ENCODE measurements at places on chromosomes 6 and 20.

DNA sequence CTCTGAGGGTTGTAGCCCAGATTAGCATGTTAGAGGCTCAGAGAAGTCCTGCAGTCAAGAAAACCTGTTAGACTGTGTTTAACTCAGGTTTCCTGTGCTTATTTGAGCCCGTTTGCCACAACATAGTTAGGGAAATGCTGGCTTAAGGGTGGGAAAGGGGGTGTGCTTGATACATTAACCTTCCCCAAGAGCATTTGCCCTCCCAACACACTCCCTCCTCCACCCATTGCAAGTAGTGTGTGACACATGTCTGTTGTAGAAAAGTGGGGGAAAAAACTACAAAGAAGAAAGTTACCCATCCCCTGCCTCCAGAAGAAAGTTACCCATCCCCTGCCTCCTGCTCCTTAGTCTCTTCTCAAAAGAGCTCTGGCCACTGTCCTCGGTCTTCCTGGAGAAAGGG, 36.8 kb upstream of the MRPS18A start:
- peak; percentile 32 for DNase-seq

GRCh38 chr6:53203483-53203882, 54.8 kb upstream of the GCM1 start:
- no peak for DNase-seq

GRCh38 chr6:35392773-35393672, 50.7 kb downstream of the PPARD start:
- no peak for DNase-seq

DNA sequence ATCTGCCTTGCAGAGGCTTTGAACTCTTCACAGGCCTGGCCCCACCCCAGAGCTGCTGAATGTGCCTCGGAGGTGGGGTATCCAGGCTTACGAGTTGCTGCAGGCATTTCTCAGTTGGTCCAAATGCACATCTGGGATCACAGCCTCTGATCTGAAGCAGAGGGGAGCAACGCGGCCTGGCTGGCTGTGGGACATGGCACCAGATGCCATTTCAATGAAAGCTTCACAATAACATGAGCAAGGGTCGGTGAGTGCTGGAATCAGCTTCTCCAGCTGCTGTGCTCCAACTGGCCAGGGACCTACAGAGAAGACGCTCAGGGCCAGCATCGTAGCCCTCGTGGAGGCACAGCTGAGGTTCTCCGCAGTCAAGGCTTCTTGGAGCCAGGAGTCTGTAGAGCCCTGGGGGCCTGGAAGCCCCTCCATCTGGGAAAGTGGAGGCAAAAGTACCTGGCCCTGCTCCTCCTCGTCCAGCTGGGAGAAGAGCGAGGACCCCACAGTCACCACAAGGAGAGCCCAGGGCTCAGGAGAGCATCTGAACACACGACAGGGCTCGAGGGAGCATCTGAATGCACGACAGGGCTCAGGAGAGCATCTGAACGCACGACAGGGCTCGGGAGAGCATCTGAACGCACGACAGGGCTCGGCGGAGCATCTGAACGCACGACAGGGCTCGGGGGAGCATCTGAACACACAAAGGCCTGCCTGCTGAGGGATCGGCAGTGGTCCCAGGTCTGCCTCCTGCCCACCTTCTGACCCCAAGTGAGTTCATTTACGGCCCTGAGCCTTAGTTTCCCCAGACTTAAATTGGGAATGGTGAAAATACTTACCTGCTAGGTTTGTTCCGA, 165.2 kb downstream of the DLL1 start:
- DNase-seq, result no peak

DNA sequence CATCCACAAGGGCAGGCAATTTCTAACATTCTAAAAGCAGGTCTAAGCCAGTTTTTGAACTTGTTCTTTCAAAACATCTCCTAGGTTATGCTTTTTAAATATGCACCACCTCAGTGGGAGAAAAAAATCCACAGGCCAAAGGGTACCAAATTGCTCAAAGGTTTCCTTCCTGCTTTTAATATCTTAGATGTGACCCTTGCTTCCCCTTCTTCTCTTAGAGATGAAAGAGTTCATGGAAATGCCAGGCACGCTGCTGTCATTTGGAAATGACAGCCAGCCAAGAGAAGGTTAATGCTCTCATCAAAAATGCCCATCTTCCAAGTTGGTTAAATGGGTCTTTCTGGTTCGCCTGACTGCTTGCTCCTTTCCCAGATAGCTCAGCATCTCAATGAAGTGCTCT, 497.1 kb downstream of the CD83 start:
- DNase-seq, result no peak

DNA sequence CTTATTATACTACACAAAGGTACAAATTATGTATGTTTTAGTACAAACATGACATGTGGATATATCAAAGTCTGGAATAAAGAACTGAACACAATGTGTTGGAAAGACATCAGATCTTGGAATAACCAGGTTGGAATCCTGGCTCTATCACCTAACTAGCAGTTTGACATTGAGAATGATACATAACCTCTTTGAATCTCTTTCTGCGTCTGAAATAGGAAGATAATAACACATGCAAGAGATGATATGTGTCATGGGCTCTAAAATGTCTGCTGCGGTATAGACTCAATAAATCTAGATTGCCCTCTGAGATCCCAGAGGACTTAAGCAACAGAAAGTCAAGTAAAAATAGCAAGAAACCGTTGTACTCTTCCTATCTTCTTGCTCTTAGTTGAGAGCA, 66.8 kb upstream of the CCN2 start:
- DNase-seq, result no peak

GRCh38 chr6:124795643-124796463, 166.4 kb upstream of the RNF217 start:
- peak; percentile 26 for DNase-seq

DNA sequence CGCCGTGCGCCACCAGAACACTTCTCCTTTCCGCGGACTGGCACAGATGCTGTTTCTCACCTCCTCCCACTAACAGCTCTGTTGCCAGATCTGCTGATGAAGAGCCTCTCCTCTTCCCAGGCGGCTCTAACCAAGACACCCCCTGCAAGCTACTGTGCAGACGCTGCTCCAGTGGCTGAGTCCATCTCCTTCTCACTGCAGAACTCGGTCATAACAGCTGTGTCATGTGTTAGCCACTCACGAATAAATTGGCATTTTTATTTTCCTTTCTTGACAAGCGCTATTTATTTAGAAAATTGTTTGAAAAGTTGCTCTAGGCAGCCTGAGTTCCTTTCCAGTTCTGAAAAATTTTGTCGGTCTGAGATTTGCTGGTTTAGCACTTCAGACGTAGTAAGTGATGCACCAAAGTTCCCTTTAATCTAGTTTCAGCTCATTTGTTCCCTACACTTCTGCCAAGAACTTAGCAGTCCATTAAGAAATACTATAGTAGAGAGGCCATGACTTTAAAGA, 12.8 kb upstream of the PLEKHG1 start:
- DNase-seq, result no peak

DNA sequence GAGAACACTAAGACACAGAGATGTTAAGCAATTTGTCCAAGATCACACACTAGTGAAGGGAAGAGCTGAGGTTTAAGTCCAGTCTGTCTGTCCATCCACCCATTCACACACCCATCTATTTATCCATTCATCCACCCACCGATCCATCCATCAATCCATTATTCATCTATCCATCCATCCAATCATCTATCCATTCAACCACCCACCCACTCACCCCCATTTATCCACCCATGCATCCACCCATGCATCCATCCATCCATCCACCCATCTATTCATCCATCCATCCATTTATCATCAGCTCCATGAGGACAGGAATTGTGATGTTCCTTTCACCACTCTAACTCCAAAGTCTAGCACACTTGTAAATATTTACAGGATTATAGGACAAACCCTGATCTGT, 242.3 kb upstream of the PMEPA1 start:
- no peak for DNase-seq

DNA sequence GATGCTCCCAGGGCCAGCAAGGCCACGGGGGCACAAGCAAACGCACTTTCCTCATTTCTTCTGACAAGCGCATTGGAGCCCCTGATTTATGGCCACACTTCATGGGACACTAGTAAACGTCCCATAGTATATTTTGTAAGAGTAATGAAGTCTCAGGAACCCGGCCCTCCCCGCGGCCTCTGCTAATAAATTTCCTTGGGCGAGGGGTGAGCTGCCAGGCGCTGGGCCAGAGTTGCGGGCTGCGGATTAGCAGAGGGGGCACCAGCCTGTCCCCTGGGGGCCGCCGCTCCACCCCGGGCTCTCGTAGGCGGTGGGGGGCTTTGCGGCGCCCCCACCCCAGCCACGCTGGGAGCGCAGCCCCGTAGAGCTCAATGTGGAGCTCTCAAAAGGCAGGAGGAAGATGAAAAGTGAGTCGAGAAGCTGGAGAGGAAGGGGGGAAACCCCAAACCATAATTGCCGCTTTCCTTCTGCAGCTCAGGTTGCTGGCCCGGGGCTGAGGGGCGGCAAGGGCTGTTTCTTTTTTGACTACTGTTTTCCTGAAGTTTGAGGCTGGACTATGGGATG, 173.6 kb downstream of the CDC5L start:
- no peak for DNase-seq

- no peak for DNase-seq
Observed at GRCh38 chr20:4156411-4156810, 141.1 kb upstream of the RNF24 start.

- no peak for DNase-seq
Observed at GRCh38 chr6:3337521-3338350, 79.0 kb downstream of the PSMG4 start.

GRCh38 chr20:56200456-56200855, 48.1 kb upstream of the MC3R start:
- peak; percentile 46 for DNase-seq

- DNase-seq, result peak; percentile 59
Observed at GRCh38 chr20:5770231-5770986, 20.2 kb downstream of the SHLD1 start.

DNA sequence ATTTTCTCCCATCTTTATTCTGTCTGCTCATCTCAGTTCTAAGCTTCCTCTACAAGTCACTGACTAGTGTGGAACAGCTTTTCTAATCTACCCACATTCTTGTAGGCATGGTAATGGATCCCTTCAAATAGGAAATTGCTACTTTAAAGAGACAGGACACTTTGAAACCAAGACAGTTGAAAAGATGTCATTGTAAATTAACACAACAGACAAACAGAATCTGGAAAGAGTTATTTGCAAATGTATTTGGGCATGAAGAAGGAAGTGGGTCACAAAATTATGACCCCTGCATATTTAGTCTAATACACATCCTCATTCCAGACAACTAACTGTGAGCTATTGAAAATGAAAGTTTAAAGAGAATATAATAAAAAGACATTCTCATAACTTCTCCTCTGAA, 298.2 kb upstream of the MARCKS start:
- no peak for DNase-seq

GRCh38 chr20:54058420-54059139, 11.8 kb downstream of the BCAS1 start:
- no peak for DNase-seq

GRCh38 chr20:58714340-58714922, 21.8 kb downstream of the NPEPL1 start:
- DNase-seq, result no peak

GRCh38 chr20:3158968-3159431, 665 bp downstream of the FASTKD5 start:
- DNase-seq, result peak; percentile 49

DNA sequence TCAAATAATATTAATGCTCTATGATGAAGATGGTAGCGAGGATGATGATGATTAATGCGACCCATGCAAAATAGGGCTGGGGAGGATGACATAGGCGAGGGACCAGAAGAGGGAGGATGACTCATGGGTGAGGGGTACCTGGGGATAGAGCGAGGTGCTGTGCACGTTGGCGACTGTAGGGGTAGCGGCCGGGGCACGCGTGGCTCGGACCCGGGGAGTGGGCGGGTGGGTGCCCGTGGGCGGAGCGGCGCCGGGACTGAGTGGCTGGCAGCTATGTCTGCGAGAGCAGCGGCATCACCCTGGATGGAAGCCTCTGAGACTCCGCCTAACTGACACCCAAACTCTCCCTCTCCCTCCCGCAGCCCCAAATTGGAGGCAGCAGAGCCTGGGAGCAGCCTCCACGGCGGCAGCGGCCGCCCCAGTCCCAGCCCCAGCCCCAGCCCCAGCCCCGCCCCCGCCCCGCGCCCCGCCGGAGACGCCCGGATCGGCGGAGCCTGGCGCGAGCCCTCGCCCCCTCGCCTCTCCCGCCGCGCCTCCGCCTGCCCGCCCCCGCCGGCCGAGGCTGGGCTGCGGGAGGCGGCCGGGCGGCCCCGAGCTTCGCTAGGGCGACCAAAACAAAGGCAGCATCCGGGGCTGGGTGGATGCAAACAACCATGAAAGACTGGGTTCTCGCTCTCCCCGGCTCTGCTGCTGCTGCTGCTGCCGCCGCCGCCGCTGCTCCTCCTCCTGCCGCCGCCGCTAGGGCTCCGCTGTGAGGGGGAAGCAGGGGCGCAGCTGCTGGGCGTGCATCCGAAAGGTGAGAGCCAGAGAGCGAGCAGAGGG, at the start of gene RIMS1:
Gene RIMS1 (plus strand): TSS at position 367 of the 822 bp plus-strand sequence. CDS start 474 bp downstream, outside the sequence.
- DNase-seq, result no peak

GRCh38 chr6:15338476-15338875, 92.6 kb downstream of the JARID2 start:
- no peak for DNase-seq

DNA sequence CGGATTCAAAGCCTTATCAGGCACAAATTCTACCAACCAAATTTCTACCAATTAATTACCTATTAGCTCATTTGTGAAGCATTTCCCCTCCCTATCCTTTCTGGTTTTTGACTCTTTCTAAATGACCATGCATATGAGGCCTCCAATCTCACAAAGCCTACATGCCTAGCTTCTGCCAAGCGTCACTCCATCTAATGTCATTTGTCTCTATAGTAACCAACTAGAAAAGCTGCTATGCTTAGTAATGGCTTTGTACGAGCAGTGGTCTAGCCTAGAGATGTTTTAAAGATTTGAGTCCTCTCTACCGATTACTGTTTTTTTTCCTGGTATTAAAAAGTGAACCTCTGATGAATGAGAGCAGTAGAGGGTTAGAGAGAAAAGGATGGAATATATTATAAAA, 4.8 kb upstream of the ASF1A start:
- no peak for DNase-seq

GRCh38 chr6:87922947-87923330, 124.7 kb upstream of the SPACA1 start:
- peak; percentile 95 for DNase-seq

- no peak for DNase-seq
Observed at GRCh38 chr20:62059401-62059800, 6.3 kb downstream of the TAF4 start.

DNA sequence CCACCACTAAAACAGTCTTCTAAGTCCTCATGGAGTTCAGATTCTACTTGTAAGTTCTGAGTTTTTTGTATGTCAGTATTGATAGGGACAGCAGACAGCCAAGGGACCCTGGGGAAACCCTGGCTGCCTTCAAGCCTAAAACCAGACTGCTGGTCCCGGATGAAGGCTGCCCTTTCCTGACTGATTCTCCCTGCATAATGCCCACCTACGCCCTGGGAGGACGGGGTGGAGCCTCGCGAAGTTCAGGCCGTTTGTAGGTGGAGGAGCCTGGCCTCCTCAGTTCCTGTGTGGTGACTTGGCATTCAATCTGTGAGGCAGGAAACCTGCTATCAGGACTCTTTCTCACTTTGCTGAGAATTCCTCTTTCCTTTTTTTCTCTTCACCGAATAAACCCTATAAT, 120.3 kb upstream of the LGSN start:
- no peak for DNase-seq

Data from NAMALWA (cell line).